ENCODE measurements at places on chromosomes 16 and 17.

DNA sequence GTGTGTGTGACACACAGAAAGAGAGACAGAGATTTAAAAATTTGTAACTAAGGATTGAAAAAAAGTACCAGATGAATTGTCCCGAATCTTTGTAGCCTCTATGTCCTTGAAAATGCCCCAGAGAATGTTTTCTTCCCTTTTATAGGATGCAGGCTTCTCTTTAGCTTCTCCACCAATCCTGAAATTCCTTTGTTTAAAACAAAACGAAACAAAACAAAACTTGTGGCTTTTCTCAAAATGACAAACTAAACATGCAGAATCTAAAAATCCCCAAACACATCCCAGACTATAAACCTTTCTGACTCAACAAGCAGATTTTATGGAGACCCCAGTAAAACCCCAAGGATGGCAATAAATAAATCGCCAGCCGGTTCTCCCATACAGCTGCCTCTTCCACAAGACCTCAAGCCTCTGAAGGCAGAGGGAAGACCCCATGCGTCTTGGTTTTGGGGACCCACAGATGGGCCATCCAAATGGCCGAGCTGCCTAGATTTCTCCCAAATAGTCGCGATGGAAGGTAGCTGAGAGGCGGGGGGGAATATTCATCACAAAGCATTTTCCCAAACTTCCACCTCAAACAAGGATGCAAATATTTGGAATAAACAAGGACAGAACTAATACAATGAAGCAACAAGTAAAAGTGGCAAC lies 269.5 kb upstream of the FOXF1 start:
- no peak for DNase-seq

DNA sequence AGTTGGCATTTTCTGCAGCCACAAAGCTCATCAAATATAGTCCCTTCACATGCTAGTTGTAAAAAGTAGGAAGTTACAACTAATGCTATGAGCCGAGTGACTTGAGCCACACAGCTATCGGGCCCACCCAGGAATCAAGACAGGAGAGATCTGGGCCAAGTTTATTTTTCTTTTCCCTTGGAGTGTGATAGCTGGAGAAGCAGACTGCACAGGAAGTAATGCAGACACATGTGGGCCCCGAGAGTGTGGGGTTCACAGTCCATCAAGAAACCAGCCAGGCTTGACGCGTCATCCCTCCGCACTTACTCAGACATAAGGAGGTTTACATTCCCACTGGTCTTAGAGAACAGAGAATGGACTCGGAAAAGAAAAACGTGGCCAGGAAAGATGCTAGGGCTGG lies 403.1 kb upstream of the CDH11 start:
- DNase-seq, result no peak

DNA sequence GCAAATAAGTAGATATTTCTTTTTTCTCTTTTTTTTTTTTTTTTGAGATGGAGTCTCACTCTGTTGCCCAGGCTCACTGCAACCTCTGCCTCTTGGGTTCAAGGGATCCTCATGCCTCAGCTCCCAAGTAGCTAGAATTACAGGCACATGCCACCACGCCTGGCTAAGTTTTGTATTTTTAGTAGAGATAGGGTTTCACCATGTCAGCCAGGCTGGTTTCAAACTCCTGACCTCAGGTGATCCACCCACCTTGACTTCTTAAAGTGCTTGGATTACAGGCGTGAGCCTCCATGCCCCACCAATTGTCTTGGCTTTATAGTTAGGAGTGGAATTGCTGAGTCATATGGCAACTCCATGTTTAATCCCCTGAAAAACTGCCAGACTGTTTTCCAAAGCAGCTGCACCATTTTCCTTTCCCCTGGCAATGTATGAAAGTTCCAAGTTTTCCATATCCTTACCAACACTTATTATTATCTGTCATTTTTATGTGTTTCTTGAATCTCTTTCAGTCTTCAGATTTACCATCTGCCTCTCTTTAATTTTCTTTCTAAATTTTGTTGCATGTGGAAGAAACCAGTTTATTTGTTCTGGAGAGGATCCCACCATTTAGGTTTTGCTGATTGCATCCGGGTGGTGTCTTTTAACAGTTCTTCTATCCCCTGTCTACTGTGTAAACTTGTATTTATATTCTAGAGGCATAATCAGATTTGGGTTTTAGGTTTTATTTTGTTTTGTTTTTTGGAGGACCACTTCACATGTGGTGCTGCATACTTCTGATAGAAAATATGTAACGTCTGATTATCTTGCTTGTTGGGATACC lies 9.9 kb upstream of the CES3 start:
- no peak for DNase-seq

DNA sequence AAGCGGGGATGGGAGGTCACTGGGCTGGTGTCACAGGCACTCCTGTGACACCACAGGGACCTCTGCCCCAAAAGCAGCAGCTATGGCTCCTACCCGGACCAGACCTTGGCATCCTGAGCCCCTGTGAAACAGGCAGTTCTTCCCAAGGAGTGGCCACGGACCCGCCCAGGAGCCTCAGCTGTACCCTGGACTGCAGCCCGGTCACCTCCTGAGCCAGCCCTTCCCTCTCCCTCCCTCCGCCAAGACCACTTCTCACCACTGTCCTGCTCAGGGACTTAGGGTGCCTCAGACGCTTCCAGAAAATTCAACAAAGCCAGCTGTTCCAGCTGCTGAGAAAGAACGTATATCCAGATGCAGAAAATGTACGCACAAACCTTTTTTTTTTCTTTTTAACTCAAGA lies 13.9 kb upstream of the NCBP3 start:
- DNase-seq, result peak; percentile 67

GRCh38 chr16:83771306-83771942 lies 36.4 kb upstream of the HSBP1 start:
- DNase-seq, result no peak

DNA sequence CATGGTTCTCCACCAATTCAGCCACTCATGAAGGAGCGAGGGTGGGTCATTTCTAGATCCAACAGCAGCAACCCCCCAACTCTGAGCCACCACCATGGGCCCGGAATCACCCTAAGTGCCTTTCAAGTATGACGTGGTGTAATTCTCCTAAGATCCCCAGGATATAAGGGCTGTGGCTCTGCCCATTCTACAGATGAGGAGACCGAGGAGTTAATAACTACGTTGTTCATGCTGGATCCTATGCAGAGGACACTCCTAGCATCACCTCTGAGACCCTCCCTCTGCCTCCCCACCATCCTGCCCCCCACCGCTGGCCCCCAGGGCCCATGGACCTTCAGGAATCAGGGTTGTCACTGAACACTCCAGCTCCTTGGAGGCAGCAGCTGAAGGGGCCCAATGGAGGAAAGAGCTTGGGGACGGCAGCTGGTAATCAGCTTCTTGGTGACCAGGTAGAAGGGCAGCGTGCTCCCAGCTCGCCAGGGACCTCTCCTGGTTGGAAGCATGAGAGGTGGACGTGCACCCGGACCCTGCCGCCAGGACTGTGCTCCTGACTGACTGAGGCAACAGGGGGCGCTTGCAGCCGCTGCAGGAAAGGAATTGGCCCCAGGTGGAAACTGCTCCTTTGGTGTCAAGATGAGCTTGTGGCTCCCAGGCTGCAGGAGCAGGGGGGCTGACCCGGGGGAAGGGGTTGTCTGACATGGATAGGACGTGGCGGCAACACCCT lies 28.2 kb upstream of the CACNG1 start:
- DNase-seq, result no peak

DNA sequence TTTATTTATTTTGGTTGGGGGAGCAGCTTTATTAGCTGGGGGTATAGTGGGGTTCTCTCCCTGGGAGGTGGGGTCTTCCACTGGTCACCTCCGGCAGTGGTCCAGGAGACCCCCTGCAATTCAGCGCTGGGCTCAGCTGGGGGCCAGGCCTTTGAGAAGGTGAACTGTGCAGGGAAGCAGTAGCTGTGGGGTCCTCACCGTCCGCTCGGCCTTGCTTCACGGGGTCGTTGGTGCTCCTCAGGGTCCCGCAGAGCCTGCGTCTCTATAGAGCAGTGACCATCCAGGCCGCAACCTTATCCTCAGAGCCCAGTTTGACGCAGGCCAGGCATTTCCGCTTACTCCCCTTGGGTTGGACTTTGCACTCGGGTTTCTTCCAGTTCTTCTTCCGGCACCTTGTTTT lies 1954.7 kb downstream of the TP53TG3F start:
- DNase-seq, result no peak

DNA sequence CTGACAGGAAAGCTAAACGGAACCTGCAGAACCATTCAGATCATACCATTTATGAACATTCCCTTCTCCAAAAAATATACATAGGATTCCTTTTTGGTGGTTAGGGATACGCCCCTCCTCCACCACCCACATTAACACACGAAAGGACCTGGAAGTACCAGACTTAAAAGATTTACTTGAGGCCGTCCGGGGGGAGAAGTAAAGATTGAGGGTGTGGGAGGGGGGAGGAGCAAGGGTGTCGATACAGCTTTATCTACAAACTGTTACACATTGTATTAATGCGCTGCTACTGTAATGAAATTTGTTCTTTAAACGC lies 537 bp downstream of the PALB2 start:
- DNase-seq, result no peak

GRCh38 chr16:17002565-17002964 lies 468.2 kb downstream of the XYLT1 start:
- no peak for DNase-seq

DNA sequence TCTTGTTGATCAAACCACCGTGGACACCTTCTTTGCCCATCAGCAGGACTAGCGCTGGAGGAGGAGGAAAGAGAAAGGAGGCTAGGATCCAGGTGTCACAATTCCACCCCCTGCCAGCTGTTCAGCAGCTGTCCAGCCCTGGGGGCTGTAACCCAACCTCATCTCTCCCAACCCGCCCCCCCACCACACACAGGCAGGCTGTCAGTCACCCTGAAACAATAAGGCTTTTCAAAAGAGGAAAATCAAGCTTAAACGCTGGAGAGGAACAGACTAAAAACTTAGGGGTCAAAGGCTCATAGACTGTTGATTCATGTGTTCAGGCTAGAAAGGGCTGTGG lies 2.4 kb downstream of the PFN1 start:
- DNase-seq, result no peak

DNA sequence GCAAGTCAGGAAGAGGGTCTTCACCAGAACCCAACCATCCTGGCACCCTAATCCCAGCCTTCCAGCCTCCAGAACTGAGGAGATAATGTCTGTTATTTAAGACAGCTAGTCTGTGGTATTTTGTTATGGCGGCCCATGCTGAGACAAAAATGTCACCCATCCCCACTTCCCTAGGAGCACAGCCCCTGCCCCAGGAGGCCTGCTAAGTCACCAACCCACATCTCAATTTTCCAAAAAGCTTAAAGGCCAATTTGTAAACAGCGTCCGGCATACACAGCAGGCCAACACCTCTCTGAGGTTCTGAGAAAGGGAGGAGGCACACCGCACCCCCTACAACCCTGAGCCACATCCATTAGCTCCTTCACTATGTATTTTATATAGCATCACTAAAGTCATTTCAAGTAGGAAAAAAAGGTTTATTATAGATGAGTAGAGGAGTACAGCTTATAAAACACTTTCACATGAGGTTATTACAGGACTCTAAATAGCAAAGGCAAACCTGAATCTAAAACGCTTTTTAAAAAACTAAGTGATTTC lies 6.9 kb downstream of the TMEM170A start:
- DNase-seq, result no peak

DNA sequence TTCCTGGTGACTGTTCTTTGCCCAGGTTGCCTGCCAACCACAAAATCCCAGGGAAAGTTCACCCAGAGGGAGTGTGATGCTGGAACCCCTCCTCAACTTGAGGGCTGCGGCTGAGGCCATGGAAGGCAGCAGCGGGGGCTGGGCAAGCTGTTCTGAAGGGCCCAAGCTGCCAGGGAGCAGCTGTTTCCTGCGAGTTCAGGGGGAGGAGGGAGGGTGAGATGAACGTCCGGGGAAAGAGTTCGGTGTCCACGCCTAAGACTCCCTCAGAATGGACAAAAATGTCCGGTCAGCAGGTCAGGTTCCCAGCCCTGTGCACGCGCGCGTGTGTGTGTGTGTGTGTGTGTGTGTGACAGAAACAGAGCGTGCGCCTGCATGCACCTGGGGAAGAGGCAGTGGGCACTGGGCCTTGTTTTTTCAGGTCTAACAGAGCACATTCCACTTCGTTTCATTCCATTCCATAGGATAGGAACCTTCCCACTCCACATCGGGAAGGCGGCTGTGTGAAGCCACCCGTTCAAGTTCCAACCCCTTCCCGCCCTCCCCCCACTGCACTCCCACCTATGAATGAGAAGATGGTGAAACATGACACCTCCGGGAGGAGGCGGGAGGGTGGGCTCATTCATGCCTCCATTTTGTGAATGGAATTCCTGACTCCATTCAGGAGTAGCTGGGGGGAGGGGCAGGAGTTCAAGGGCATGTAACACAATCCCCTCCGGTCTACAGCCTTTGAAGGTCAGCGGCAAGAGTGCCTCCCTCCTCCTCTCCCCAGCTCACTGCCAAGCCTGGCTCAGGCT lies 15.7 kb downstream of the ETV4 start:
- peak; percentile 55 for DNase-seq

DNA sequence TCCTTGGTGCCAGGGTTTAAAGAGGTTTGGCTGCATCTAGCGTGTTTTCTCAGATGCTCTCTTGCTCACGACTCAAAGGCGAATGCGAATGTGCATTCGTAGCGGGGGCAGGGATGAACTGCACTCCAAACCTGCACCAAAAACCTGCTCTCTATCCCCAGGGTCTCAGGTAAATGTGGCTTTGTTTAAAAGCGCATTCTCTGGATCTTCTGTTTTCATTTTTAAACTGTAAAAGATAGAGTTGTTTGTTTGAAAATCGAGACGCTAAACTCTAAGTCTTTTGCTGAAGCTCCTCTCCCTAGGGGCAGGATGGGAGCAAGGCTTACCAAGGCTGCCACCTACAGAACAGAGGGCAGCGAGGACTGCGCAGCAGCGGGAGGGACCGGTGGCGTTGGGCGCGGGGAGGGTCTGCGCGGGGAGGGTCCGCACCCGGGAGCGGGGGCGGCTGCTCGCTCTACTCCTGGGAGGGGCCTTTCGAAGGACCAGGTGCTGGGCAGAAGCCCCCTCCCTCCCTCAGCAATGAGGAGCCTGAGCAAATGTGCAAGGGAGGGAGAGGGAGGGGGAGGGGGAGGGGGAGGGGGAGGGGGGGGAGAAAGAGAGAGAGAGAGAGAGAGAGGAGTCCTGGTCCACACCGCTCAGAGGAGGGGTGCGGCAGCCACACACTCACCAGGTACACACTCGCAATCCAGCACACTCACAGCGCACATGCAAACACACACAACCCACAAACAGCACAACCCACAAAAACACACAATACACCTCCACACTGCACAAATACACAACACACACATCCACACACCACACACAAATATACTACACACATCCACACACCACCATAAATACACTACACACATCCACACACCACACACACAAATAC lies 142.8 kb downstream of the GRIN2A start:
- DNase-seq, result no peak

GRCh38 chr16:31458073-31458843 lies 1.0 kb upstream of the ARMC5 start:
- DNase-seq, result no peak

DNA sequence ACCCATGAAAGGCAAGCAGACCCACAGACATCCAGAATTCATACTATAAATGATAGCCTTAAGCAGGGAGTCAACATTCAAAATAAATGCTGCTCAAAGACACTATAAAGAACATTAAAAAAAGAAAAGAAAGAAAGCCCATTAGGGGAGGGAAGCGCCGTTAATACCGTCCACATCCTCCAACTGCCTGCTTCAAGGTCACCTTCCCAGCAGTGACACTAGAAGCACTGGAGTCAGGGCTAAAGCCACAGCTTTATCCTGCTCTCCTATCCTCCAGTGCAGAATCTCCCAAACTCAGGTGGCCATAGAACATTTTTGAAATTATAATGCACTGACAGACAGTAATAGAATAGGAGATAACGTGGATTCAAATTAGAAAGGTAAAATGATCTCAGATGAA lies 59.4 kb downstream of the TEX2 start:
- DNase-seq, result no peak

Measured in forelimb muscle (tissue), 1 donor.